ENCODE measurements at places on chromosomes 16 and 17.
A peak's percentile ranks its signal among the peaks of the same experiment; 100 is the strongest.

GRCh38 chr16:11677451-11677951 is 9.2 kb downstream of the SNN start:
- no peak for DNase-seq

GRCh38 chr17:53033297-53033696 is 789.4 kb upstream of the KIF2B start:
- DNase-seq = no peak

- no peak for DNase-seq
Measured at GRCh38 chr17:49549691-49550678, 25.7 kb upstream of the NXPH3 start.

- no peak for DNase-seq
Measured at GRCh38 chr16:89194340-89195311, 5.7 kb downstream of the SLC22A31 start.

DNA sequence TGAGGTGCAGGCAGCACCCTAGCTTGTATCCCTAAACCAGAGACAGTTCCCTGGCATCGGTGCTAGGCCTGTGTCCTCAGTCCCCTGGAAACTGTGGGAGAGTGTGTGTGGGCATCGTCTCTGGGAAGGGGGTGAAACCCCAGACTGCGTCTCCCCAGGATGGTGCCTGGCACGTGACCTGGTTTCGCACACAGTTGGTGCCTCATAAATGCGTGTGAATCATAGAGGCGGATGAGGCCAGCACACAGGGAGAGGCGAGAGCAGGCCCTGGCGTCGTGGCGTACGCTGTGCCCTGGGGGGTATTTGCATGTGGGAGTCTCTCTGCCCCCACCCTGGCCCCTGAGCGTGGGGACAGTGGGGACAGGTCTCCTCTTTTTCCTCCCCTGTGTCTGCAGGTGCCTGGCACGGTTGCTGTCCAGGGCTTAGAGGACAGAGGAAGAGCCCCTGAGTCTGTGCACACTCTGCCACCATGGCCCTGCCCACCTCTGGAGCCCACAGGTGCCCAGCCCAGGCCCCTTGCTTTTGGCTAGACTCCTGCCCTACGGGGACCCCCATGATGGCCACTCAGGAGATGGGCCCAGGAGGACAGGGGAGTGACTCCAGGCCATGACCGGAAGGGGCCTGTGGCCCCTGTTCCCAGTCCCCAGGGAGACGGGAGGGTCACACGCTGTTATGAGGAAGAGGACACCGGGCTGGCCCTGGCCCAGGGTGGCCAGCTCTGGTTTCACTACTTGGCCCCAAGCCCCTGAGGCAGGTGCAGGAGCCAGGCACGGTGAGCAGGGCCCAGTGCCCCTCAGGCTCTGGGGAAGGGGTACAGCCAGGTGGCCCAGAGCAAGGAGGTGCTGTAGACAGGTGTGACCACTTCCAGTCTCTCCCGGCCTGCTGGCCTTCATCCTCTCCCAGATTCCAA is 1.3 kb upstream of the FSCN2 start:
- no peak for DNase-seq

- no peak for DNase-seq
Measured at GRCh38 chr16:77873066-77873465, 84.7 kb downstream of the VAT1L start.

DNA sequence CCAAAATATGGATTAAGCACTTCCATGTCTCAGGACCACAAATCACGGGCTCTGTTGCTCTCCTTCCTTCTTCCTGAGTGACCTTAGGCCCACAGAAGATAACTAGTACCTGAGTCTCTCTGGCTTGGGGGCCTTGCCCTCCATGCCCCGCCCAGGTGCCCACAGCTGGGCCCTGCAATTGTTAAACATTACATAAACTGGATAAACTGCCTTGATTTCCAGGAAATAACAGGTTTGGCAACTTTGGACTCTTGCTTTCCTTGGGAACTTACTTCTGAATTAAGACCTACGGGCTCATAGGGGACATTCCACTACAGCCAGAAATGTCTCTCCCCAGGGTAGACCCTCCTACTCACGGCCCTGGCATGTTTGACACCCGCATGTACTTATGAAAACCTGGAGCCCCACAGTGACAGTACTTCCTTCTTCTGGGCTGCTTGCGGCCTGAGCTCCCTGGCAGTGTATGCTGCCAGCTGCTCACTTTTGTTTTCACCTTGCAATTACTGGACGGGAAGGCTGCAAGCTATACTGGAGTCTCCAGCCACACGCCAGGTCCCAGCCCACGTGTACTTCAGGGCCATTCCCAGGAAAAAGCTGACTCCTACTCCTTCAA is 2.3 kb upstream of the UBALD2 start:
- DNase-seq = no peak

DNA sequence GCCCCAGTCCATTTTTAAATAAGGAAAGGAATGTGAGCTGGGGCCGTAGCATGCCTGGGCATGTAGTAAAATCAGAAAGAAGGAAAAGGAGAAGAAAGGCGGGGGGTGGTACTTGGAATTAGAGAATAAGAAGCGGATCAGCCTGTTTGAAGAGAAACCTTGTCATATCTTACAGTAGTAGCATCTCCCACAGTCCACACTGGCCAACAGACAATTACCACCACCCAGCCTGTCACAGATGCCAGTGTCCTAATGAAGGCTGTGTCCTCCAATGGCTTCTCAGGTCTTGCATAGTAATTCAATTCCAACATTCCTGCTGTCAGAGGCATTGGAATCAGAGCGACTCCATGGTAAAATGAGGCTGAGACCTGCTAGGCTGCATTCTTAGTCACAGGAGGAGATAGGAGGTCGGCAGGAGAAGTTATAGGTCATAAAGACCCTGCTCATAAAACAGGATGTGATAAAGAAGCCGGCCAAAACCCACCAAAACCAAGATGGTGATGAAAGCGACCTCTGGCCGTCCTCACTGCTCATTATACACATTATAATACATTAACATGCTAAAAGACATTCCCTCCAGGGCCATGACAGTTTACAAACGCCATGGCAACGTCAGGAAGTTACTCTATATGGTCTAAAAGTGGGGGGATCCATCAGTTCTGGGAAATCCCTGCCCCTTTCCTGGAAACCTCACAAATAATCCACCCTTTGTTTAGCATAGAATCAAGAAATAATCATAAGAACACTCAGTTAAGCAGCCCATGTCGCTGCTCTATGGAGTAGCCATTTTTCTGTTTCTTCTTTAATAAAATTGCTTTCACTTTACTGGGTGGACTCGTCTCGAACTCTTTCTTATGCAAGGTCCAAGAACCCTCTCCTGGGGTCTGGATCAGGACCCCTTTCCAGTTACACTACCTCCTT is 9.6 kb upstream of the AKAP10 start:
- DNase-seq = no peak

- no peak for DNase-seq
Measured at GRCh38 chr16:12896562-12896961, 4.8 kb upstream of the SHISA9 start.

DNA sequence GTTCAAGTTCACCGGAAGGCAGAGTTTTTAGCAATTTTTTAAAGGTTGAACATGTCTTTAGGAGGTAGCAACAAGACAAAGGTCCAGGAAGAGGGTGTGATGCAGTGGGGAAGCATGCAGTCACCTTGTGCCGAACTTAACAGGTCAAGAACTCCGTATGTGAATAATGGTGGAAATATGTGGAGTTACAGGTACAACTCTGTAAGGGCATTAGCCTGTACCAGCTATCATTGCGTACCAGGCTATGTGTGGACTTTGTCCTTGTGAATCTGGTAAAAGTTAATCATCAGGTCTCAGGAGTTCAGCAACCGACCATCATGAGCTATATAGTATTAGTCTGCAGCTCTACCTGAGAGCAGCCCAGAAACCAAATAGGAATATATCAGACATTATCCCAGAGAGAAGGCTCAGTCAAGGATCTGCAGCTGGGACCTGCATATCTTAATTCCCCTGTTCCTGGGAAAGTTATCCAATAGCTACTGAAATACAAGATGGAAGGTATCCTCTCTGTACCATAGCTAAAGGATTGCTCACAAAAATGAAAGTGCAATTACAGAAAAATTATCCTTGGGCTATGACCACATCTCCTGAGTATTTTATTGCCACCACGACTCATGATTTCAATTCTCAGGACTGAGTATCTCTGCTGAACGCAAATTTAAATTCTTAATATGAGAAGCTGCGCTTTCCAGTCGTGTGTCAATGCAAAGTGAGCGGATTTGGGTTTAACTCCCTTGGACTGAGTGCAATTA is 469.3 kb downstream of the CDH13 start:
- no peak for DNase-seq

DNA sequence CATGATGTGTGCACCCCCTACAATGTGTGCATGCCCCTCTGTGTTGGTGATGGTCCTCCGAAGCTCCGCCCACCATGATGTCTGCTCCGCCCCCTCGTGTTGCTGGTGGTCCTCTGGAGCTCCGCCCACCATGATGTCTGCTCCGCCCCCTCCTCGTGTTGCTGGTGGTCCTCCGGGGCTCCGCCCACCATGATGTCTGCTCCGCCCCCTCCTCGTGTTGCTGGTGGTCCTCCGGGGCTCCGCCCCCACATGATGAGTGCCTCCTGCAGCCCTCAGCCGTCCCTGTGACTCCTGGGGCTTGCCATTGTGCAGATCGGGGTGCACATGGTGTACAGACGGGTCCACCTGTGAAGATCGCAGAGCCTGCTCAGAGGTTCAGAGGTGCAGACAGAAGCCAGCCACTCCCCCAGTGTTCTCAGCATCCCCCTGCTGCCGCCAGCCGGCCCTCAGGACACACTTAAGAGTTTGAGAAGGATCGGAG is 129.1 kb upstream of the CHMP6 start:
- DNase-seq = no peak

GRCh38 chr16:31880322-31880979 is 6.8 kb downstream of the ZNF267 start:
- DNase-seq = no peak

DNA sequence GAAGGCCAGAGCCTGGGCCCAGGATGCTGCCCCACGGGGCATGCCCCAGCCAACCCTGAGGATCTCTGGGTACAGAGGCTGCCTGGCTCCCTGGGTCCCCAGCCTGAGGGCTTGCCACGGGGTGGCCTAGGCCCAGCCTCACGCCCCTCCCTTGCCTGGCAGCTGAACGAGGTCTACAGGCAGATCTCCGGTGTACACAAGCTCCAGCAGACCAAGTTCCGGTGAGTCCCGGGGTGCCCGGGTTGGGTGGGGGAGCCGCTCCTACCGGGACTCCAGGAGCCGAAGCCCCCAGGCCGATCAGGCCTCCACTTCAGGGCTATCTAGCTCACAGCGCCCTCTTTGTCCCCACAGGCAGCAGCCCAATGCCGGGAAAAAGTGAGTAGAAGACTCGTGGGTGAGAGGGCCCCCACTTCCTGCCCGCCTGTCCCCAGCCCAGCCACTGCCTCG is 19.4 kb downstream of the ITGB4 start:
- DNase-seq = no peak

DNA sequence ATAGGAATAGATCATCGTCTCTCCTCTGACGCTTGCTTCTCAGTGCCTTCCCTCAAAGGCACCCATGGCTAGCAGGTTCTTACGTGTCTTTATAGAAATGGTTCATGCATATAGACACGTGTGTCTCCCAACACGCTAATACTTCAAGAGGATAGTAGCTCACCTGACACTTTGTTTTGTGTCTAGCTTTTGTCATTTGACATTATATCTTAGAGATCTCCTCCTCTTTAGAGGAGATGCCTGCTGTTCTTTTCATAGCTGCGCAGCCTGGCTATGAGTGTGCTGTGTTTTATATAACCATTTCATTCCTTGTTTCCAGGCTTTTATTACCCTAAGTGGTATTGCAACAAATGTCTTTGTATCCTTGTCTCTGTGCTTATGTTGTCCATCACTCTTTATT is 411.7 kb downstream of the CPPED1 start:
- DNase-seq = no peak

- no peak for DNase-seq
Measured at GRCh38 chr17:62778990-62779681, 29.0 kb downstream of the MARCHF10 start.

GRCh38 chr17:57939797-57940196 is 15.4 kb downstream of the CUEDC1 start:
- peak; percentile 81 for DNase-seq

DNA sequence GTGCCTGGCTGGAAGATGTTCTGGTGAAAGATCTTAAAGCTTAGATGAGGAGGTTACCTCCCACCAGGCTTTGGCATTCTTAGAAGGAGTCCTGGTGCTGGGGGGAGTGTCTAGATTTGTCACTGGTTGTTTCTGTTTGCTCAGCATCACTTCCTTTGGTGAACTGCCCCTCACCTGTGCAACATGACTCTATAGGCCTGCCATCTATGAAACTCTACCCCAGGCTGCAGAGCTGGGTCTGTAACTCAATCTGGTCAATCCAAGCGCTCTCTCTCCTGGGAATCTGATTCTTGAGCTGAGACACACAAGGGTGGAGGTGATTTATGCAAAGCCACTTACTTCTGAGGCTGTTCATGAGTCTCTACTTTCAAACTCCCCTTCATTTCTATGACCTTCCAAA is 399.4 kb downstream of the NPIPA7 start:
- DNase-seq = no peak

- no peak for DNase-seq
Measured at GRCh38 chr16:10961231-10961630, 16.9 kb downstream of the CLEC16A start.

DNA sequence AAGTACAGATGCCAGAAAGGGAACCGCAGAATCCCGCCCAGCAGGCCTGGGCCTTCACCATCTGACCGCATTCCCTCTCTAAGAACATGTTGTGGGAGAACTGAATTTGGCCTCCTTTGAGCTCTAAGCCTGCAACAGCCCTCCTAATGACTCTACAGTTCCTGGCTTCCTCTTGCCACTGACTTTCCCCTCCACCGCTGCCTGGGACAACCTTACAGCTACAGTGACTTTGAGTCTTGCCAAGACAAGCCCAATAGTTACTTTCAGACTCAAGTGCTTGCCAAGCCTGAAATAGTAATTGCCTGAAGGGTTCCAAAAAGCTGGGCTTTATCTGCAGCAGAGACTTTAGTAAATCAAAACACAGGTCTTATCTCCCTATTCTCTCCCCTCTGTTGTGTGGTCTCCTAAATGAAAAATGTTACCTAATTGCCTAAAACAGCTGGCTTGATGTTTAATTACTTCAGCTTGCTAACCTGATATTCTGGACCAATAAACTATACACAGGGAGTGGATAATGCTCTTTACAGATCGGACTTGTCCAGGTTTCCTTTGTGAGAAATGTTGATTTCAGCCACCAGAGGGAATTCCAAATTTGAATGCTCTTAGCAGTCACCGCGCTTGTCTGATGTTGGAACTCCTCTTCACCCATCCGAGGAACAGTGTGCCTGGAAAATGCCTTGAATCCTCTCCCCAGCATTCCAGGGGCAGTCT is 85.1 kb upstream of the TBX2 start:
- no peak for DNase-seq

- DNase-seq = no peak
Measured at GRCh38 chr16:74888888-74889287, 96.0 kb downstream of the WDR59 start.

GRCh38 chr17:79046916-79047280 is 22.9 kb downstream of the C1QTNF1 start:
- DNase-seq = no peak

DNA sequence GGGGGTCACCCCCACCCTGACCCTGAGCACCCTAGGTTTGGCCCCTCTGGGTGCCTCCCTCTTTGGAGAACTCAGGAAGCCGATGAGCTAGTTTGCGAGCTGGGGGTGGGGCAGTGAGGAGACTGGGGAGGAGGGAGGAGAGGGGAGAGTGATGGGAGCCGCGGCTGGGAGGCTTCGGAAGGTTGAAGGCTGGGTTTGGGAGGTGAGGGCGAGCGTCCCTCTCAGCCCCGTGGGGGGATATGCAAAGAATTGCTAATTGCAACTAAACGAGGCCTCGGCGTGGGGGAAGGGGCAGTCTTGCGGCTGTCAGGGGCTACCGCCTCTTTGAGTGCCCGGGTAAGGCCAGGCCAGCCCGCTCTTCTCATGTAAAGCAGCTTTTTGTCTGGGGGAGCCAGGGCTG is 17.6 kb upstream of the FZD2 start:
- DNase-seq = no peak
